MM.1S (cell line): ENCODE measurements at places on chromosomes 13 and 19.

GRCh38 chr19:49326165-49326704 is 1.2 kb upstream of the SLC6A16 start:
- no peak for DNase-seq

DNA sequence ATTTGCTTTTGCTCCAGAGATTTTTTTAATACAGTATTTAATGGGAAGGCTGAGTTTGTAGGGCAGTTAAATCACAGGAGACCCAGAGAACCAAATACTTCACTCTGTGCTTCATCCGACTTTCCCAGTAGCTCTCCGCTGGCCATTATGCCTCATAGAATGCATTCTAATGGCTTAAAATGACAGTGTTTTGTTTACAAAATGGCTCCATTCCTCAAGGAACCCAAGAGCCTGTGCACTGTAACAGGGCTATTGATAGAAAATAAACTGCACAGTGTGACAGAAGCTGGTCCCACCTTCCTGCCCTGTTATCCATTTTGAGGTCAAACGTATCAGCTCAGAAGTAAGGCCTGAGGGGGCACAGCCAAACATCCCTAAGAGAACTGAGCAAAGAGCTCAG is 136.5 kb downstream of the RAP2A start:
- no peak for DNase-seq

- no peak for DNase-seq
These were observed 472.7 kb downstream of the RFC3 start for GRCh38 chr13:34290661-34291060.

DNA sequence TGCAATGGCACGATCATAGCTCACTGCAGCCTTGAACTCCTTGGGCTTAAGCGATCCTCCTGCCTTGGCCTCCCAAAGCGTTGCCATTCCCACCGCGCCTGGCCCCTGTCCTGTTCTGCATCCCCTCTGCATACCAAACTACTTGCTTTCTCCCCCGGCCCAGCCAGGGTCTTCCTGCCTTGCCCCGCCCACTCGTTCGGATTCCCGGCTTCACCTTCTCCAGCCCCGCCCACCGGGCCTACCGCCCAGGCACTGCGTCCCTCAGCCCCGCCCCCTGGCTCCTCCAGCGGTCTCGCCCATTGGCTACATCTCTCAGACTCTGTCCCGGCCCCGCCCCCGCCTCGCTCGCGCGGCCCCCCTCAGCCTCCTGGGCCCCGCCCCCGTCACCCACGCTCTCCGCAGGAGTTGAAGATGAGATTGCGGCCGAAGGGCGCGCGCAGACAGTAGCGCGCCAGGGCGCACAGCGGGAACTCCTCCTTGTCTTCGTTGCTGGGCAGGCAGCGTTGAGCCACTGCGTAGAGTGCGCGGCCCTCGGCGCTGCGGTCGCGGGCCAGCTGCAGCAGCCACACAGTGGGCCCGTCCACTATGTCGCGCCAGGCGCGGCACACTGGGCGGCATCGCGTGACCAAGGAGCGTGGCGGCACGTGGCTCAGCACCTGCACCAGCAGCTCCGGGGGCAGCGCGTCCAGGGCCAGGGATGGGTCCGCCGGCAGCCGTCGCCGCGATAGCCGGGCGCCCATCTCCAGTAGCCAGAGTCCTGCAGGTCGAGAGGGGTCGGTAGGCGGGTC is 19.0 kb downstream of the MRPS12 start:
- no peak for DNase-seq

DNA sequence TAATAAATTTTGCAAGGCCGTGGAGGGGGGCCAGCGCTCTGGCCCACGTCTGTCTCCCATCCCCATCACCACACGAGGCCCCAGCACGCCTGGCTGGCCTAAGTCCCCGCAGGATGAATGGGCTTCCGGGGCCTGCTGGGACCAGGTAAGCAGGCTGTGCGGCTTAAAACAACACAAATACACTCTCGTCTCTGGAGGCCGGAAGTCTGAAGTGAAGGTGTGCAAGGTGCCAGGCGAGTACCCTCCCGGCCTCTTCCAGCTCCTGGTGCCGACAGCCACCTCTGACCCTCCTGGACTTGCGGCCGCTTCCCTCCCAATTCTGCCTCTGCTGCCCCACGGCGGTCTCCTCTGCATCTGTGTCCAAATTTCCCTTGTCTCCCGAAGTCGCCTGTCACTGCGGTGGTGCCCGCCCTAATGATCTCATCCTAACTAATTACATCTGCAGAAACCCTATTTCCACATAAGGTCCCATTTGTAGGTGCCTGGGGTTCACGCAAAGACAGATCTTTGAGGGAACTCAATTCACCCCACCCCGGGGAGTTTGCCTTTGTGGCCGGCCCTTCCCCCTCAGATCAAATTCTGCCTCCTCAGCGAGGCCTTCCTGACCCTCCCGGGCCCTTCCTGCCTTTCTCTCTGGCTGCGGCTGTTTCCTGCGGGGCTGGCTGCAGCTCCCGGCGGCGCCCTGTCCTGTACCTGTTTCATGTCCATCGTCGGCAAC is 8.1 kb upstream of the PTBP1 start:
- no peak for DNase-seq
